OCI-M1 (cell line): ENCODE measurements at places on chromosomes 6 and 20.
A peak's percentile ranks its signal among the peaks of the same experiment; 100 is the strongest.

DNA sequence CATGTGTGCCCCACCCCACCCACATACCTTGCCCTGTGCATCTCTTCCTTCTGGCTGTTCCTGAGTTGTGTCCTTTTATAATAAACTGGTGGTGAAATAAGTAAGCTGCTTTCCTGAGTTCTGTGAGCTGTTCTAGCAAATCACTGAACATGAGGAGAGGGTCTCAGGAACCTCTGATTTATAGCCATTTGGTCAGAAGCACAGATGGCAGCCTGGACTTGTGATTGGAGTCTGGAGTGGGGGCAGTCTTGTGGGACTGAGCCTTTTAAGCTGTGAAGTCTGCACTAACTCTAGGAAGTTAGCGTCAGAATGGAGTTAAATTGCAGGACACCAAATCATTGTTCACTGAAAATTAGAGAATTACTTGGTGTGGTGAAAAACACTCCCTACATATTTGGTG lies 245.4 kb downstream of the LRFN2 start:
- DNase-seq: no peak

GRCh38 chr6:28664870-28665396 lies 139.3 kb downstream of the GPX5 start:
- no peak for DNase-seq

DNA sequence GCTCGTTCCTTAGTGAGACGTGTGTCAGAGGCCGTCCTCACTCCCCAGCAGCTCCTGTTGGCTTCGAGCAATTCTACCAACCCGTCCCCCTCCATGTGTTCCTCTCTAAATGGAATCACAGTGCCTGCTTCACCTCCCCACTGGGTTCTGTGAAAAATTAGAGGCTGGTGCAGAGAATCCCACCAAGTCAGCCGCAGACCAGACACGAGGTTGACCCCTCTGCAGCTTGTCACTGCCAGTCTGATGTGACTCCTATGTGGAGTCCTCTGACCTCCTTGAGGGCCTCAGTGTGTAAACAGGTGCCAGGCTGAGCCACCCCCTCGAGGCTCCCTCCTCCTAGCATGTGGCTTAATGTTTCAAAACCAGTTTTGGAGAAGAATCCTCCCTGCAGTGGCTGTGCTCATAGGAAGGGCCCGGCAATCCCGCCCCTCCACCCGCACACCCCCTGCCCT lies 12.6 kb upstream of the IRF4 start:
- DNase-seq: no peak

DNA sequence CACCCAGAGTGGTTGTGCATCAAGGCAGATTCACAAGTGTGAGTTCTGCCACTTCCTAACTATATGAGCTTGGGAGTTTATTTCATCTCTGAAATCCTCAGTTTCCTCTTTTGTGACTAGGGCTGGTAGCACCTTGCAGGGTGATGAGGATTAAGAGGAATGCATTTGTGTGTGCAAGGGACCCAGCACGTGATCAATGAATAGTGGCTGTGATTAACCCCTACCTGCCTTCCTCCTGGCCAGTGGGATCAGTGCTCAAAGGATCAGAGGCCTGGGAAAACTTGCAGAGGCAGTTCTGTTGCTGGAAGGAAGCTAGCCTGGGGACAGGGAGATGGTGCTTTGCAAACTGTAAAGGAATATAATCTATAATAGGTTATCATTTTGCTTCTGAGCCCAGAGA lies 7.3 kb downstream of the SDC4 start:
- no peak for DNase-seq

DNA sequence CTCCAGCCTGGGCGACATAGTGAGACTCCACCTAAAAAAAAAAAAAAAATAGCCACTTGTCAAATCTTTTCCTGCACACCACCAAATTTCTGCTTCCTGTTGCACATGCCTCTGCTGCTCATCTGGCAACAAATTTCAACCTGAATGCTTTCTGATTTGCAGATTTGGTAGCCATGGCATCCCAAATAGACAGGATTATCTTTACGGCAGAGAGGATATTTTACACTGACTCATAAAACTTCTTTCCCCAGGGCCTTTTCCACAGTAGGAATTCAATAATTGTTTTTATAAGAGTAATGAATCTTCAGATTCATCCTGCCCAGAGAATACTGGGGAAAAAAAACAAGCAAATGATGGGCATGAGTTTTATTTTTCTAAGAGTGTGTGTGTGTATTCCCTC lies 264.6 kb downstream of the FRK start:
- DNase-seq: no peak

- DNase-seq: no peak
These were observed 252.3 kb downstream of the ATXN1 start for GRCh38 chr6:16508959-16509358.

DNA sequence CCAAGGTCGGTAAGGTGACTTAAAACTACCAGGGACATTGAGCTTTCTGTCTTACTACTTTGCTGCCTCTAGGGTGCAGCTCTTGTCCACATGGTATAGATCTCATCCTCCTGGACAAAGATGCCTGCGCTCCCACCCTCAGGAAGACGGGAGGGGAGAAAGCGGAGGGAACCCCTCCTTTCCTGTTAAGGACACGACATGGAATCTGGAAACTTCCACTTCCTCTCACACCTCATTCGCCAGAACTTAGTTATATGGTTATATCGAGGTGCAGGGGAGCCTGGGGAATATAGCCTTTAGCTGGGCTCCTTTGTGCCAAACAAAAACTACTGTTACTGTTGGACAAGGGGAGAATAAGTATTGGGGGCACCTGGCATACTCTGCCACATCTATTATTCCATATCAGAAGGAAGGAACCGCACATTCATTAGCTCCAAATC lies 224.3 kb upstream of the TSHZ2 start:
- DNase-seq: no peak

- DNase-seq: no peak
These were observed 110.1 kb downstream of the MAFB start for GRCh38 chr20:40578961-40579360.

DNA sequence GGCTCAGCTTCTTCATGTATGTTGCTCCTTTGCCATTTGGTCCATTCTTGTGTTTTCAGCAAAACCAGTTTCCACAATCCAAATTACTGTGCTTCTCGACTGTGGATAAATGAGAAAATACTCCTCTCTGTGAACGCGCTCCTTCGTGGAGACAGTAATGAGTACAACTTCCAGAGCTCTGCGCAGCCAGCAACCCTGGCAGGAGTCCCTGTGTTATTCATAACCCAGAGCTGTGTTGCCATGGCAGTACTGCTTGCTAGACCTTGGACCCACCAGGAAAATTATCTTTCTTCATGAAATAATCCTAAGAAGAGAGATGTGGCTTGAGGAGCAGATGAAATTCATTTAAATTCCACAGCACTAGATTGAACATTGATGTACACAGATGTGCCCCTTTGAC lies 73.7 kb downstream of the SLC22A3 start:
- DNase-seq: no peak

- DNase-seq: peak; percentile 67
These were observed 16.7 kb upstream of the ENTPD6 start for GRCh38 chr20:25178563-25179438.

- no peak for DNase-seq
These were observed 296.8 kb upstream of the RSPO3 start for GRCh38 chr6:126821706-126822105.

DNA sequence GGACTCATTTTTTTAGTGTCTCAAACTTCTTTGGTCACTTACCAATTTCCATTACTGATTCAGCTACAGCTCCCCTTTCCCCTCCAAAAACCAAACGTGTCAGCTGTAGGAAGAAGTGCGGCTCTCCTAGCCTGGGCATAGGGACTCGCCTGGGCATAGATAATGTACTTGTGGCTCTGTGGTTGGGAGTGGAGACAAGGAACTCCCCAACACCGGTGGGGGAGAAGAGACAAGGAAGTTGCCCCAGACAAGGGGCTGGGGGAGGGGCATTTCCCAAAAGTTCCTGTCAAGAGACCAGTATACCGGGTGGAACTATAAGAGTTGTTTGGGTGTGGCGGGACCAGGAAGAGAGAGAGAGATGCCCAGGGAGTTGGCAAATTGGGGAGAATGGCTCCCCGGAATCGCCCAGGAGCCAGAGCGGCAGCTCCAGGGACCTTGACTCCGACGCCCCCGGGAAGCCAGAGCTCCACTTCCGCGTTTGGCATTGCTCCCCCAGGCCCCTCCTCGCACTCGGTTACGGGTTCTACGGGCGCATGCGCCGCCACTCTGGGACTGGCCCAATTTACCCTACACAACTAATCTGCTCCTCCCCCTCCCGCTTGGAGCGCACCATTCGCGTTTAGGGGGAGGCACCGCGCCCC lies 871 bp upstream of the ZFAND3 start:
- peak; percentile 99 for DNase-seq

- DNase-seq: no peak
These were observed 259.3 kb upstream of the RIN2 start for GRCh38 chr20:19498756-19499155.
